Stimulated activated effector memory CD8-positive, alpha-beta T cell treated with anti-CD3 and anti-CD28 coated beads, Interleukin-12 subunit alpha, Interleukin-12 subunit beta, amount 100 ng/mL, for 72 hours (primary cell): ENCODE measurements at places on chromosomes 6 and 20.

DNA sequence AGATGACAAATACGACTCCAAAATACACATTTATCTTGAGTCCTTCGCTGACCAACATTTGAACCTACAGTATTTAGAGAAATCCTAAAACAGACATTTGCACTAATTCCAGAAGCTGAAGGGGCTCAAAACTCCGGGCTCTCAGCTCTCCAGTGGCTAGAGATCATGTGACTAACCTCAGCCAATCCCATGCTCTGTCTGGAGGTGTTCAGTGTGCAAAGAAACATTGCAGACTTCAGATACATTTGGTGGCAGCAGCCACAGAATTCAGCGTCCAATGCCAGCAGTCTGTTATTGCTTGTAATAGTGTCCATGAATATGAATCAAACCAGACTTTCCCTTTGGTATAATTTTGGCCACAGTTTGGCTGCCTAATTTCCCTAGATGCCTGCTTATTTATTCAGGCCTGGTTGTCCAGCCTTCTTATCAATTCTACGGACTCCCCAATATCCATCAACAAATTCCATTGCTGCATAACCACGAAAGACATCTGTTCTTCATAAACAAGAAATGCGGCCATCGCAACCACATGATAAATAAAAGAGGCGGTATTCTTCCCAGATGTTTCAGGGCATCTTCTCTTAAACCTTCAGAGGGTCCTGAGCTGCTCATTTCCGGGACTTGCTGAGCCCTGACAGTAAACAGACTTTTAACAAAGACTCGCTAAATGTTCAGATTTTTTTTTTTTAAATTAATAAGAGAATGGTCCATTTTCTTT is 14.5 kb upstream of the CYP24A1 start:
- no peak for DNase-seq

GRCh38 chr20:44886266-44886651 is 754 bp downstream of the YWHAB start:
- no peak for DNase-seq

- DNase-seq: no peak
Measured at GRCh38 chr6:161908872-161909271, 635.0 kb upstream of the AGPAT4 start.

DNA sequence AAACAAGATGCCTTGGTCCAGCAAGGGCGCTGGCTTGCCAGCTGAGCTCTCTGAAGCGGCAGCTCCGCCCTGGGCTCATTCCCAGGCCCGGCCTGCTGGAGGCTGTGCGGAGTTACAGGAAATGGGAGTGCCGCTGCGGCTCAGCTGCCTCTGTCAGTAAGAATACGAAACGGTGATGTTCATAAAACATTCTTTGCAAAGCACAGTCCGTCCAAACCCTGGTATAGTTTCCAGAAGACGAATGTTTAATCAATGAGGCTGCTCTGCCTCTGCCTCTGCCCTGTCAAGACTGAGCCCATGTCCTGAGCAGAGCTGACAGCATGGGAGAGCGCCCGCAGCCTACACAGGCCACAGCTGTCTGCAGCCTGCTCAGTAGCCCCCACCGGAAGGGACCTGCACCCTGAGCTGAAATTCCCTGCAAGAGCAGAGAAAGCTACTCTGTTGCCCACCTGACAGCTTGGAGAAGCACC is 153.3 kb upstream of the SNX9 start:
- DNase-seq: no peak

DNA sequence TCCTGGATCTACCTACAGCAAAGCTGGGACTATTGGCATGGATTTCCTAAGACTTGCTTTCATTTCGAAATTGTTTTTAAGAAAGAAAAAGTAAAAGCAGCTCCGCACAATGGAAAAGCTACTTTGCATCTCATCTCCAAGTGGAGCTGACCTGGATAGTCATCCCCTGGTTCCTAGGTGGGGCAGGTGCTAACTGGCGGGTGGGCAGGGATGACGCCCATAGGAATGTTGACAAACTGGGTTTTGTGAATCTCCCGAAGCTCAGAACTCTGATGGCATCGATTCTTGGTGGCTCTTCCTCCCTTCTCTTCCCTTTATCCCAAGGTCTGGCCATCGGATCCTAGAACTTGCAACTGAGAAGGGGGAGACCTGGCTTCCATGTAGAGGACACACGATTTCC is 12.4 kb upstream of the EZR start:
- DNase-seq: no peak

DNA sequence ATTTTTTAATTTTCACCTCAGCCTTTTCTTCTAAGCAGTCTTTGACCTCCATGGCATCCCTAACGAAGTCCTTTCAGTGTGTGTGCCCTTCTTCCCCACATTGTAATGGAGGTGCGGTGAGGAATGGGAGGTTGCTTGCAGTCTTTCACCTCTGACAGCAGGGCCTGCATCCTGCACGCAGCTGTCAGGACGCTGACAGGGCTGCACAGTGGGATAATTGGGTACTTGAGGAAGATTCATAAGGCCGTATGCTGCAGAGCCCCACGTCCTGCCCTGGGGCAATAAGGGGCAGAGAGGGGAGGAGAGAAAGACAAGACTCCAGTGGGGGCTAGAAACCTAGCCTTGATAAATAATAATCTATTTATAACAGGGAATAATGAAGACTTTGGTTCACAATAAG is 184.7 kb downstream of the SAMD5 start:
- no peak for DNase-seq

- DNase-seq: no peak
Measured at GRCh38 chr20:60480950-60481742, 522.9 kb downstream of the CDH26 start.
